NCI-H774 (cell line): ENCODE measurements at places on chromosomes 13 and 19.

DNA sequence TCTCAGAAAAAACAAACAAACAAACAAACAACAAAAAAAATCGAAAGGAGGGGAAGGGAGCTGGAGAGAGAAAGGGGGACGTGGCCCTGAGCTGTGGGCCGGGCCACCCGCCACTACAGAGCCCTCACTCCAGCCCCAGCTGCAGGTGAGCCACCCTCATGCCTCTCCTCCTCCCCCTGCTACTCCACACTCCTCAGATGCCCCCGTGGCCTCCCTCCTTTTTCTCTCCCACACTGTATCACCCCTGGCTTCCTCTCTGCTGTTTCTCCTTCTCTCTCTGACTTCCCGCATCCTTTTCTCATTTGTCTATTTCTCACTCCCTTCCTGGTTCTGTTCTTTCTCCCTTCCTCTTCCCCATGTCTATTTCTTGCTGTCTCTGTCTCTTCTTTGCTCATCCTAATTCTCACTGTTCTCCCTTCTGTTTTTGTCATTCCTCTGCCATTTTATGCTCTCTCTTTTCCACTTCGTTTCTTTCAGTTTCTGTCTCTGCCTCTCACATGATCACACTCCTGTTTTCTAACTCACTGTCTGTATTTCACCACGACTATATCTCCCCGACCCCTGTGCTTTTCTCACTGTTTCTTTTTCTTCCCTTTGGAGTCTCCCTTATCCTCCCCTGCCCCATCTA, 2.7 kb downstream of the KLK2 start:
- DNase-seq: no peak

GRCh38 chr13:114062754-114063153, 69.7 kb downstream of the RASA3 start:
- no peak for DNase-seq

- no peak for DNase-seq
These were observed 127.2 kb upstream of the GJB6 start for GRCh38 chr13:20359335-20359734.

DNA sequence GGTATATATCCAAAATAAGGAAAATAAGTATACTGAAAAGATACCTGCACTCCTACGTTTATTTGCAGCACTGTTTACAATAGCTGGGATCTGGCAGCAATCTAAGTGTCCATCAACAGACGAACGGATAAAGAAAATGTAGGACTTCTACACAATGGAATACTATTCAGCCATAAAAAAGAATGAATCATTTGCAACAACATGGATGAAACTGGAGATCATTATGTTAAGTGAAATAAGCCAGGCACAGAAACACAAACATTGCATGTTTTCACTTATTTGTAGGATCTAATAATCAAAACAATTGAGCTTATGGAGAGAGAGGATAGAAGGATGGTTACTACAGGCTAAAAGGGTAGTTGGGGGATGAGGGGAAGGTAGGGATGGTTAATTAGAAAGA, 494.0 kb downstream of the UQCRFS1 start:
- DNase-seq: no peak

DNA sequence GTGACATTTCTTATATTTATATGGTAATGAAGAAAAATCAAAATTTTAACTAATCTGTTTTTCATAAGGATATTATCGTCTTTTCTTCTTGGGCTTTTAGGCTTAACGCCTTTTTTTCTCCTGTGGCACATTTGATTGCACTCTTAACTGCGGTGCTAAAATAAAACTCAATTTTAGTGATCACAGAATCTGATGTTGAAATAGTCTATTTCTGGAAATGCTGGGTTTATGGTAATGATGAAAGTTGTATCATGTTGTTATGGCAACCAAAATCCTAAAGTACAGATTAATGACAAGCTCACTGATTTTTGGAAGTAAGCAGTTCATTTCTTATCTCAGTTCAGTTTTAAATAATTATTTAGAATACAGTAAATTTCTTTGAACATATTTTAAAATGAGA, 85.3 kb downstream of the COG6 start:
- DNase-seq: no peak

- DNase-seq: no peak
These were observed 14.7 kb upstream of the HMGB1 start for GRCh38 chr13:30480292-30480950.
